ENCODE measurements at places on chromosomes 7 and 10.

DNA sequence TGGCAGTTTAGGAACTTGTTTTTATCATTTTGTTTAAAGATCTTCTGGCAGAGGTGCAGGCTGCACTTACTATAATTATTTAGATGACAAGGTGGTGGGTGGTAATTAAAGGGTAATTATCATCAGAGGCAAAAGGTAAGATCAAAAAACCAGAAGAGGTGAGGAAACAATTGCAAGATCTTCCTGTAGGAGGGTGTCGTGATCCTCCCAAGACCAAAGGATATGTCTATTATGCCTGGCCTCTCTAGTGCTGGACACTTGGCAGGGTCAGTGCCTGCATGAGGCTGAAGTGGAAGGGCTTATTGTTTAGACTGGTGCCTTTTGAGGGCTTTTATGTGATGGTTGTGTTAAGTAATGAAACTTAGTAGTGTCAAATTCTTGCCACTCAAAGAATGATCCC, 1.8 kb upstream of the WAPL start:
- no peak for DNase-seq

- DNase-seq, result no peak
Observed at GRCh38 chr7:37076668-37077067, 352.4 kb upstream of the AOAH start.

DNA sequence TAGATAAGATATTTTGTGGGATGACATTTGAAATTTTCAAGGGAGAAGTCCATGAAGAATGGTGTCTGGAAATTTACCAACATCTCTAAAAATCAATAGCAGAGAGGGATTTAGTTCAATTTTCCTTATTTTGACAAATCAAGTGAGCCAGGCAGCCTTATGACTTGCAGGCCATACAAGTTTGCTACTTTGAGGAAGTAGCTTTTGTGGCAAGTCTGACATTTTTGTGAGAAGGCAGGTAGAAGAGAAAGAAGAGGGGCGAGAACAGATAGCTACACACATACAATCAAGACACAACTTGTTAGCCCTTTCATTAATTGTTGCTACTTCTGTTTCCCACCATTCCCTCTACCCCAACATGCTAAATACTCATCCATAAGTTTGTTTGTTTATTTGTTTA, 74.5 kb upstream of the OIT3 start:
- no peak for DNase-seq

DNA sequence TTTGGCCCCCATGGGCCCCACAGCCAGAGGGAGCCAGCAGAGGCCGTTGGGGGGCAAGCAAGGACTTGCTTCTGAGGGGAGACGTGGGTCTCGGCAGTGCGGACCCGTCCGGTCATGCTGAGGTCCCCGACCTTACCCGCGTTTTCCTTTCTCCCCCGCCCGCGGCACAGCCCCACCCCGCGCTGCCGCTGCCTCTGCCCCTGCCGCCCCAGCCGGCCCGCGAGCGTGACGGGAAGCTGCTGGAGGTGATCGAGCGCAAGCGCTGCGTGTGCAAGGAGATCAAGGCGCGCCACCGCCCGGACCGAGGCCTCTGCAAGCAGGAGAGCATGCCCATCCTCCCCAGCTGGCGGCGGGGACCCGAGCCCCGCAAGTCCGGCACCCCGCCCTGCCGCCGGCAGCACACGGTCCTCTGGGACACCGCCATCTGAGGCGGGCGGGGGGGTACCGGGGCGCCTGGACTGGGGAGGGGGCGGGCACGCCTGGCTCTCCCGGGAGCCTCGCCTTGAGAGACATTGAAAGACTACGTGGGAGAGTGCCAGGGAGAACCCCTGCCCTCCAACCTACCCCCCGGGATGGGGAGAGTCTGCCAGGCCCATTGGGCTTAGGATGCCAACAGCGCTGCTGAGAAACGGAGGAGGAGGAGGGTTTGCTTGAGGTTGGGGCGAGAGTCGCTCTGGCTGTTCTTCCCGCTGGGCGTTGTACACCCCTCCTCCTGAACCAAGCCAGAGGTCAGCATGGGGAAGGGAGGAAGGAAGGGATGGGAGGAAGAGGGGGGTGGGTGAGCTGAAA, 9.9 kb downstream of the NYAP1 start:
- DNase-seq, result peak; percentile 72

DNA sequence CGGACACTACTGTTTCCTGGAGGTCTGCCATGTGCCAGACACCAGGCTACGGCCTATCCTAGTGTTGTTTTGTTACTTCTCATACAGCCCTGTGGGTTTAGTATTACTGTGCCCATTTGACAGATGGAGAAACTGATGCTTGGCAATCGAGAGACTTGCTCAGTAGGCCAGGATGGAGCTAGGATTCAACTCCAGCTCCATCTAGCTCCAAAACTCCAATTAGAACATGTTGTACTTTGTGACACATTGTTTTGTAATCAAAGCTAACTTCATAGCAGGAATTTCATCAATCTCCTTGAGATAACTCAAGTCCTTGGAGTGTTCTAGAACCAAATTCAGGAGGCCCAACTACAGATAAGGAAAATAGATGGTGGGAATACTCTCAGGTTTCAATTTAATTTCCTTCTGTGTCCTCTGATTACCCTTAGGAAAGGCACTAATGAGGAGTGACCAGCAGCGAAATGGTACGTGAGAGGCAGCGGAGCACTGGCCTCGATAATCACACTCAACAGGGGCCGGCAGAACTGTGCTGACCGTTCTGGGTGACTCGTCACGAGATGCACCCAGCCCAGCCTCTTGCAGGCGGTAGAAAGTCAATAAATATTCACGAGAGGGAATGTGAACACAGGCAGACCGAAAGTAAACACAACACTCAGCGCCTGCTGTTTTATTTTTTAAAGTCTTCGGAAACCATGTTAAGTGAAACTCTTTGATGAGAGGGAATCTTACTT, 269.6 kb upstream of the NEBL start:
- peak; percentile 57 for DNase-seq

GRCh38 chr10:89644691-89644966, 413 bp downstream of the PANK1 start:
- DNase-seq, result no peak

GRCh38 chr10:130137090-130137448, 878 bp downstream of the GLRX3 start:
- DNase-seq, result peak; percentile 18

GRCh38 chr10:29828956-29829355, 194.2 kb upstream of the SVIL start:
- no peak for DNase-seq

GRCh38 chr7:128321044-128321422, 22.7 kb downstream of the RBM28 start:
- DNase-seq, result no peak

DNA sequence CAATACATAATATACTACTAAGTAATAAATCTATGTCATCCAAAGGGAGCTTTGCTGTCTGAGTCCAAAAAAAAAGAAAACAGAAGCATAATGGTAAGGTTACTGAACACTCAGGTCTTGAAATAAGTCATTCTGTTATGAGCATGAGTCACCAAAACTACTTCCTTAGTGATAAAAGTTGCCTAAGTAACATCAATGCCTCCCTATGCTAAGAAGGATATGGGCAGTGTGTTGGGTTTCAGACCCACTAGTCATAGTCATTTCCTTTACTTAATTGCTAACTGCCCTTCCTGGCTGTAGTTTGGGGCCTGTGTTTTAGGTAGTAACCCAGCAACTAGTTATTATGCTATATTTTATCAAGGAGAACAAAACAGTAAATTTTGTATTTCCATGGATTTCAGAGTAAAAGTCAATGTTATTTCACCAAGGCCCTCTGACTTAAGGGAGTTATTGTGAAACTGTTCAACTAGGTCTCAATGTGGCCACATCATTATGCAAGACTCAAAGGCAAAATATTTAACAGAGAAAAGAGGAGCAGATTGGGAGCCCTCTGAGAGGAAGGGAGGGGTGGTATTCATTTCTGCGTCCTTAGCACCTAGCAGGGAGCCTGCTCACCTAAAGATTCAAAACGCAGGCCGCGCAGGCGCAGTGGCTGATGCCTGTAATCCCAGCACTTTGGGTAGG, 11.7 kb upstream of the VIM start:
- DNase-seq, result no peak

- no peak for DNase-seq
Observed at GRCh38 chr10:17693009-17693408, 49.1 kb downstream of the STAM start.

DNA sequence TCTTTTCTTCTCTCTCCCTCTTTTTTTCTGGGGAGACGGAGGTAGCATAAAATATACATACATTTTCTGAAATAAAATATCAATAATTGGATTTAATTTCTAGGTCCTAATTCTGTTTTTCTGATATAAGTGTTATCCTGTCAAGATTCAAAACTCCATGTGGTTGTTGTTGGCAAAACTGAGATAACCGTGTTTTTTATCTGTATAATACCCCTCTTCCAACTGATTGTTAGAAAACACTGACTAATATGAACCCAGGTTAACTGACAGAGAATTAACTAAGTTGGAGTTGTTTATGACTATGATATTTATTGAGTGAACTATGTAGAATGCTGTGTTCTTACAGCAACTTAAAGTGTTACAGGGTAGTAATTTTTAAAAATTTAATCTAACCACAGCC, 236.5 kb upstream of the KAT6B start:
- no peak for DNase-seq
